ENCODE measurements at places on chromosomes 7 and 10. TPM values are rescaled to one million over a fixed set of nuclear protein-coding genes. Genes with fewer than 3 reads are reported as not detected.

DNA sequence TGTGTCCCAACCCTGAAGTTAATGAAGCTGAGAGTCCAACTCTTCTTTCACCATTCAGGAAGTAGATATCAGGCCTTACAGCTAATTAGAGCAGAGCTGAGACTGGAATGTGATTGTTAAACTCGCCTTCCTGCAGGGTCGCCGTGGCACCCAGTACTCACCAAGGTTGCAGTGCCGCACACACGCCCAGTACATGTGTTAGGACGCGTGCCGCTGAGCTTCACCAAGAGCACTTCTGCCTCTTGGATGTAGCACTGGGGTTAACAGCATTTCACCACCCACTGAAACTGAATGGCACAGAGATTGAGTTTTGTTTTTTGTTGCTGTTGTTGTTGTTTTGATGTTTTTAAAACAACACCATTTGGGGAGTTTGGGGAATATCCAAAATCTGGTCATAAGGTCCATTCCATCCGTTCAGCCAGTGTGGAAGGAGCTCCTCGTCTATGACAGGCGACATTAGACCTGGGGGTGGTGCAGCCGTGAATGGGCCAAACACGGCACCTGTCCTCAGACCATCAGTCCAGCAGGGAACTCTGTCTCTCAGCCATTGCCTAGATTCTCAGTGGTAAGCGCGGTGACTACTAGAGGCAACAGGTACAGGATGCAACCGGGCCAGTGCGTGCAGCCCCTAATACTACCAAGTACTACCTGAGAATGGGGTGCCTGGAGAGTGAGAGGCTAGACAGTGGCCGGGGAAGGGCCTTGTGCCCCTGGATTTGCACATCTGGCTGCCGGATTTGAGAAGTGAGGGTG, 21.9 kb downstream of the WIPI2 start:
- no peak for DNase-seq

DNA sequence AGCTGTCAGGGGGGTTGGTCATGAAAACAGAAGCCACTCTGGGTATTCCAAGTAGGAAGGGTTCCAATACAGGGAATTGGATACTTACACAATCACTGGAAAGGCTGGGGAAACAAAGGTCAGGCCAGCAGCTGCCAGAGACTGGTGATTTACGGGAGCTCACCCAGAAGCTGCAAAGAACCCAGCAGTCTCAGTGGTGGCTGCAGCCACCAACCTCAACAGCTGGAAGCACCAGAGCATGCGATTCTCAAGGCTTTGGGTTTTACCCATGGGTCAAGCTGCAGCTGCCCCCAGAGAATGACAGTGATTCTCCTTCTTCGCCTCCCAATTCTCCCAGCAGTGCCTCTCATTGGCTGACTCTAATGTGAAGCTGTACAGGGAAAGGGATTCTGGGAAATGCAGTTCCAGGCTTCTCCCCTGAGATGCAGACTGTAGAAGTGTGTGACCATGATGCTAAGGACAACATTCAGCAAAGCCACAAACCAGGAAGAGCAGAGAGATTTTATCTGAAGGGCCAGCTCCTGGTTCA, 107.2 kb upstream of the TCF7L2 start:
- no peak for DNase-seq

KAT6B gene
- 304 TPM for total RNA-seq

ZNF804B gene
- 4.2 TPM for total RNA-seq

TMEM213 gene
- total RNA-seq = not detected

ITPRID1 gene
- total RNA-seq = 8.6 TPM

PNLIPRP3 gene
- not detected for total RNA-seq

TAS2R3 gene
- 2.5 TPM for total RNA-seq

MYOZ1 gene
- total RNA-seq = 0.78 TPM

DNA sequence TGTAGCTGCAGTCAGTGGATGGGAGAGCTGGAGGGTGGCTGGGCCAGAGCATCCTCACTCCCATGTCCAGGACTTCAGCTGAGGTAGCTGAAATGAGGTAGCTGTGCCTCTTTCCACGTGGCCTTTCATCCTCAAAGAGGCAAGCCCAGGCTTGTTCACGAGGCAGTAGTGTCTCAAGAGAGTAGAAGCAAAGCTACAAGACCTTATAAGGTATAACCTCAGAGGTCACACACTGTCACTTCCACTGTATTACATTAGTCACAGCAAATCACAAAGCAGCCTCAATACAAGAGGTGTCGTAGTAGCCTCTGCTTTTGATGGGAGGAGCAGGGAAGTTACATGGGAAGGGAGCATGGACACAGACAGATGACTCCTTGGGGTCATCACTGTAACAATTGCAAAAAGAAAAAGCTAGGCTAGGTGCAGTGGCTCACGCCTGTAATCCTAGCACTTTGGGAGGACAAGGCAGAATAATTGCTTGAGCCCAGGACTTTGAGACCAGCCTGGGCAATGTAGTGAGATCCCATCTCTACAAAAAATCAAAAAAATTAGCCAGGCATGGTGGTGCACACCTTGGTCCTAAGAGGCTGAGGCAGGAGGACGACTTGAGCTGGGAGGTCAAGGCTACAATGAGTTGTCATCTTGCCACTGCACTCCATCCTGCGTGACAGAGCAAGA, 97.5 kb downstream of the SKIDA1 start:
- DNase-seq = no peak

DNA sequence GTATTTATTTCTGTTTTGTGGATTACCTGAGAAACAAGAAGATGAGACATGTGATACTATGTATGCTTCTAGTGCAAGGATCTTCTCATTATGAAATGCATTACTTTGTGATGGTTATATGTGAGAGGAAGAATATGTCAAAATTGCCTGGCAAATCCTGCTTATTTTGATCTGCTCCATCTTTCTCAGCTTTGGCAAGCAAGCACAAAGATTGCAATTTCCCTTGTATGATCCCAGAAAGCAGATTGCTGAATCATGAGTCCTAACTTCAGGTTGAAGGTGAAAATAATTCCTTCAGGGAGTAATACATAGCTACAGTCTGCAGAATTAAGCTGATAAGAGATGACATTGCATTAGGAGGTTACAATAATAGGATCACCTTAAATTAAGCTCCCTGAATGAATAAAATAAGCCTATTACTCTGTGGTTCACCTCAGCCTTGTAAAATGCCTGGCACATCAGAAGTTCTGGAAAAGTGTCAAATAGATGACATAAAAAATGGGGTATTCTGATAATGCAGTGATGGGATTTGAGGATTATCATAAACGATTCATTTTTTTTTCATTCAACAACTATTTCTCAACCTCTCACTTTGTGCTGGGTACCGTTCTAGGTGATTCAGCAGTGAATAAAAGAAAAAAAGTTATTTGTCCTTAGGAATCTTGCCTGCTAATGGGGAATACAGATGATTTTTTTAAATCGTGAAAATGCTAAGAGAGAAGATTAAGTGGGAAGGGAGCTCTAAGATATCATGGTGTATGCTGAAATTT, 120.7 kb downstream of the CHN2 start:
- DNase-seq = no peak

KCP gene
- total RNA-seq = 0.16 TPM

- DNase-seq = no peak
These were observed 14.0 kb downstream of the SCRN1 start for GRCh38 chr7:29975561-29975960.

- no peak for DNase-seq
These were observed 12.4 kb downstream of the CAMK2B start for GRCh38 chr7:44313016-44313415.

- DNase-seq = no peak
These were observed 25.7 kb downstream of the HDAC9 start for GRCh38 chr7:18521236-18521589.

DNA sequence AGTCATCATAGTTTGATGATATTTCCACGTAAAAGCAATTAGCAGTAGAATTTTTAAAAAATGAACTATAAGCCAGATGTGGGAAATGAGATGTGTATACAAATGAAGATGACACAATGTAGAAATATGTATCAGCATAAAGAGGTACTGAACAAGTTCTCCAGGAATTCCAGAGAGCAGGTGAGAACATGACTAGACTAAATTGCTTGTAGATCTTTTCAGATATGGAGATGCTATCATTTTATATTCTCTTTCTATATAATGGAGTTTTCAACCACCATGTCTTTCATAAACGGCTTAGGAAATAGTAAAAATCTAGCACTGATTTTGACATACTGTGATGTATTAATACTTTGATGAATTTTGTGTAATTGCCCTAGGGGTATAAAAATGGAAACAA, 130.9 kb downstream of the SEMA3D start:
- DNase-seq = no peak

DNA sequence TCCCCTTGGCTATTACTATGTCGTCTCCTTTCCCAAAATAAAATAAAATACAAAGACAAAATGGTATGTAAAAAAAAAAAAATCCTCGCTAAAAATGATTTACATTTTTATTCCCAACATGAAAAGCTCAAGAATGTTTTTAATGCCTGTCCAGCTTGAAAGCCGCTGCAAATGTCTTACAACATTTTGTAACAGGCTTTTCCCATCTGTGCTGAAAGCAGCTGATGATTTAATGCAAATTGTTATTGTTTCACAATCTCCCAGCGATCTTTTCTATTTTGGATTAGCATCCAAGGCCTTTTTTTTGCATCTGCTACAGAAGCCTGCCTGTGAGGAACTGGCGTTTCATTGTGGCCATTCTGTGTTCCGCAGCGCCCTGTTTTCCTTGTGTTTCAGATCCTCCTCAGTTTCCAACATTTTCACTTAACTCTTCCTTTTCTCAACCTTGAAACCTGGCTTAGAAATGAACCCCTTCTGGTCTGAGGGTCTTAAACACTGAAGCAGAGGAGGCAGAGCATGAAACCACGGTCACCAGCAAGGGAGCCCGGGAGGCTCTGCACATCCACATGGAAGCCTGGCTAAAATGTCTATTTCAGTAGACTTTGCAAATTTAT, 712.1 kb downstream of the PARD3 start:
- no peak for DNase-seq

CADPS2 gene
- 20.9 TPM for total RNA-seq

- no peak for DNase-seq
These were observed 152.2 kb downstream of the SDHAF3 start for GRCh38 chr7:97269741-97270140.

DNA sequence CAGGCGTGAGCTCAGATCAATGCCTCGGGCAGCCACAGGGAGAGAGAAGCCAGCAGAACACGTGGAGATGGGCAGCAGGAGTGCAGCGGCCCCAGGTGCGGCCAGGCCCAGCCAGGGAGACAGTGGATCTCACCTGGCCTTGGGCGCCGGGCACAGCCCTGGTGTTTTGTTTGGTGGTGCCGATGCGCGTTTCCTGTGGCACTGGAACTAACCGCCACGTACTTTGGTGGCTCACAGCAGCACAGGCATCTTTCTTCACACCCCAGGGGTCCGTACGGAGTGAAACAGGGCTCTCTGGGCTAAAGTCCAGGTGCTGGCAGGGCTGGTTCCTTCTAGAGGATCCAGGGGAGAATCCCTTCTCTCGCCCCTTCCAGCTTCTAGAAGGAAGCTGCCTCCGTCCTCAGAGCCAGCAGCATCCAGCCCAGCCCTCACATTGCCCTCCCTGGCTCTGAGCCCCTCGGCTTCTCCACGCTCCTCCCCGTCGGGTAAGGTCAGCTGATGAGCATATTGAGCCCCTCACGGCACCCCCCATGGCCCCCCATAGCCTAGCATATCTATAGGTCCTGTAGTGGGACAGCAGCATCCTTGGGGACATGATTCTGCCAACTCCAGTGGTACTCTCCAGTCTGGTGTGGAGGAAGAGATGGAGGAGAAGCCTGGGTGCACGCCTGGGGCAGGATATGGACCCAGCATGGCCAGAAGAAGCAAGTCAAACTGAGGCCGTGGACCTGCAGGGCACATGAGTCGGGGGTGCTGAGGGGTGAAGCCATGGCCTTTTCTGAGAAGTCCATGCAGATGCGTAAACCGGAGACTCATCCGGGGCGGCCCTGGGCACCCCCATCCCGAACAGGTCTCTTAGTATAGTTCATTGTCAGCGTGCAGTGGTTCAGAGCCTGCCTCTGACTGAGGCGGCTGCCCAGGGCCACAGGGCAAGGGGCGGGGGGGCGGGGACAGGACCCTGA, 43.4 kb upstream of the PPP2R2D start:
- no peak for DNase-seq

- no peak for DNase-seq
These were observed 1.6 kb downstream of the HOXA6 start for GRCh38 chr7:27145914-27146412.

SLC16A9 gene
- 11.4 TPM for total RNA-seq

DNA sequence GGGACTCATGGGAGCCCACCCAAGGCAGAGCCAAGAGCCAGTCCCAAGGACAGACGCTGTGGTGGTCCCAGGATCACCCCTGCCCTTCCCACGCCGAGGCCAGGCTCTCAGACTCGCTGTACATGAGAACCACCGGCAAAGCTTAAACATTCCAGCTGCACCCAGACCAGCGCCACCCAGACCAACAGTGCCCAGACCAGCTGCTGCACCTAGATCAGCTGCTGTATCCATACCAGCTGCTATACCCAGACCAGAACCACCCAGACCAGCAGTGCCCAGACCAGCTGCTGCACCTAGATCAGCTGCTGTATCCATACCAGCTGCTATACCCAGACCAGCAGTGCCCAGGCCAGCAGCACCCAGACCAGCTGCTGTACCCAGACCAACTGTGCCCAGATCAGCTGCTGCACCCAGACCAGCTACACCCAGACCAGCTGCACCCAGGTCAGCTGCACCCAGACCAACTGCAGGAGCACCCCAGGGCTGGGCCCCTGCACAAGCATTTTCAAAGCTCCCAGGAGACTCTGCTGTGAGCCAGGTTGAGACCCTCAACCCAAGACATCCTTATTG, 47.9 kb upstream of the CNPY1 start:
- no peak for DNase-seq

HOXA10 gene
- total RNA-seq = not detected

SPDYE2 gene
- total RNA-seq = not detected

DNA sequence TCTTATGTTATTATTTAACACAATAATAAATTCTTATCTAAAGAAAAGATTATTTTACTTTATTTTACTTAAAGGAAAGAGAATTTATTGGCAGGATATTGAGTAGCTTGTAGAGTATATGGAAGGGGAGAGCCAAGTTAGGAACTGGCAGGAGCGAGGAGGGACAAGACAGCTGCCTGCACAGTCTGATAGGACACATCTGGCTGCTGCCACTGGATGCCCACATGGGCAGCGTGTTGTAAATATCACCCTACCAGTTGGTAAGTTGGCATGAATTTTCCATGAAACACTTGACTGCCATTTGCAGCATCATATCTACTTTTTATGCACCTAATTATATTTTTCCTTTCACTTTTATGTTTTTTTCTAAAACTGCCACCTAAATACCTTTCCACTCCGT, 19.6 kb downstream of the SRI start:
- DNase-seq = no peak

- DNase-seq = no peak
These were observed 22.4 kb downstream of the DIP2C start for GRCh38 chr10:667096-667495.

GRCh38 chr7:54664235-54665228, 94.5 kb downstream of the SEC61G start:
- DNase-seq = peak; percentile 68

All from occipital lobe (tissue), 3 donors.